ENCODE measurements at places on chromosomes 3 and 15.

GRCh38 chr3:167718582-167718981 is 16.1 kb downstream of the PDCD10 start:
- no peak for DNase-seq

DNA sequence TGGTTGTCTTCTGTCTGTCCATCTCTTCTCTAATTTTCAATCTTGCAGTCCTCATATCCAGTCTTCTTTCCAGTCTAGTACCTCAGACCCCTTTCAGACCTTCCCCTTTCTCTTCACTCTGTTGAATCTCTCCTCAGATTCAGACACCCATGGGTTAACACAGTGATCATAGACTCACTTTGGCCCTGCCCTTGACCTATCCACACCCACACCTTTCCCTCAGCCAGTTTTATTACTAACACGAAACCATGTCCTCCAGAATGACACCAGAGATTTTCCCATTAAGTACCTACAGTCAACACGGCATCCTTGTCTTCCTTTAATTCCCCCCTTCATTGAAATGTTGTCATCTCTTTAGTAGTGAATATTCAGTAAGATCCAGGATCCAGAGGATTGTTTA is 74.5 kb upstream of the UBE2E2 start:
- no peak for DNase-seq

- no peak for DNase-seq
These were observed 270.0 kb upstream of the PEX5L start for GRCh38 chr3:180306691-180307090.

DNA sequence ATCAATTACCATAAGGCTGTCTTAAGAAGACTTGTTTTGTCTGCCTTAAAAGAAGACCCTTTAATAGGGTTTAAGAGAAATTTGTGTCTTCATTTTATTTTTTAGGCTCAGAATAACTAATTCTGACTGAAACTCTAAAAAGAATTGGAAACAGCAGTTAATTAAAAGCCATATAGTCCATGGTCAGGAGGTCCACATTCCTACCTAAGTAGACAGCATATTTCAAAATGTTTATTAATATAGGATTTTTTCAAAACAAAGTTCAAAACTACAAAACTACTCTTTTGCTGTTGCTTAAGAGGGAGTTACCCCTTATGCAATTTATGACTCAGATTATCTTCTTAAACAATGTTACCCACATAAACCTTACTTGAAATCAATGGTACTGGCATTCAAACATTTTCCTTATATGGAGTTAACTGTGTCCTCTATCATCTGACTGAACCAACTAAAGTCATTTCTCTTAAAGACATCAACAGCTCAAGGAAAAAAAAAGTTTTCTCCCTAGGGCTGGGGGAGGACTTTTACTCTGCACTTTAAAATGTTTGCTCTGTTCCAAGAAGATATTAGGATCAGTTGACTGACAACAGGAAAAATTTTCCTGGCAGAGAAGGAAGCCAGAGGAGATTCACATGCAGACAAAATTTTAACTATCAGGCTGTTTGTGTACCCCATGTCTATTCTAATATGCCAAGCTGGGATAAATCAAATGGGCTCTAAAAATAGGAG is 56.8 kb upstream of the NANOGP8 start:
- DNase-seq = no peak

- DNase-seq = no peak
These were observed 111.0 kb upstream of the TGFBR2 start for GRCh38 chr3:30495172-30496065.

- no peak for DNase-seq
These were observed 222.0 kb upstream of the IL12A start for GRCh38 chr3:159766563-159767185.

DNA sequence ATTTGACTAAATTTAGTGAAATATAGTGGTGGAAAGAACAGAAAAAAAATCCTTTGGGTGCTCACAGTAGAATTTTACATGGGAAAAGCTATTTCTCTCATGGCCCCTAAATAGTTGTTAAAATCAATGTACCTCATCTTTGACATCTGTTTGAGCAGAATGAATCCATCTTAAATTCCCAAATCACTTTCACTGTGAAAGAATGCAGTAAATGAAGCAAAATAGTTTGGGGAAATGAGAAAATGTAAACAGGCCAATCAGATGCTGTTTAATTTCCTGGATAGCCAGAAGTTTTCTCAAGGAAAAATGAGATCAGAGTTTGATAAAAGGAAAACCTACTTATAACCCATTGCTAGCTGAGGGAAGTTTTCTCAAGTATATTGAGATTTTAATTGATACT is 406.9 kb downstream of the ROBO2 start:
- no peak for DNase-seq

DNA sequence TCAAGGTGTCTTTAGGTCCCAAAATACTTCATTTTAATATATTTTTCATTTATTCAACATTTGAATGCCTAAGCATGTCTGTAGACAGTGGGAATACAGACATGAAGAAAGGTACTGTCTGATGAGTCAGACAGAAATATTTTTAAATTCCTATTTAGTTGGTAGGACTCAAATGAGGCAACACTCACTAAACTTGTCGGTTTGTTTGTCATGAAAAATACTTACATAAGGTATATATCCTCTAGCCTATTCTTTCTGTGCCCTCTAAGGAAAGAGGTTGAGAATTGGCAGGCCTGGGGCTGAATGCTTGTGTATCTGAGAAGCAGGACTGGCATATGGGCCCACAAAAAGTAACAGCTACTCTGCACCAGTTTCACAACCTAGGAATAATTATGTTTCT is 423.6 kb upstream of the MDFIC2 start:
- no peak for DNase-seq

DNA sequence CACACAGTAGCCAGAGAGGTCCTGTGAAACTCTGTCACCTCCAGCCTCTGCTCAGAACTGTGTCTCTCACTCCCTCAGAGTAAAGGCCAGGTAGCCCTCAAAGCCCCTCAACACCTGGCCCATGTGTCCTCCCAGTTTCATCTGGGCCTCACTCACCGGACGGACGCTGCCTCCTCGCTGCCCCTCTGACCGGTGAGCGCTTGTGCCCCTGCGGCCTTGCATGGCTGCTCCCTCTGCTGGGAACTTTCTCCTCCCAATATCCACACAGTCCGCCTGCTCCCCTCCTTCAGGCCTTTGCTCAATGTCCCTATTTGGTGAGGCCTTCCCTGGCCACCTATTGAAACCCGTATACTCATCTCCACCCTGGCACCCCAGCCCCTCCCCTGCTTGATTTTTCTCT is 36.8 kb upstream of the TRH start:
- DNase-seq = no peak
